ENCODE measurements at places on chromosomes 2 and 18.

DNA sequence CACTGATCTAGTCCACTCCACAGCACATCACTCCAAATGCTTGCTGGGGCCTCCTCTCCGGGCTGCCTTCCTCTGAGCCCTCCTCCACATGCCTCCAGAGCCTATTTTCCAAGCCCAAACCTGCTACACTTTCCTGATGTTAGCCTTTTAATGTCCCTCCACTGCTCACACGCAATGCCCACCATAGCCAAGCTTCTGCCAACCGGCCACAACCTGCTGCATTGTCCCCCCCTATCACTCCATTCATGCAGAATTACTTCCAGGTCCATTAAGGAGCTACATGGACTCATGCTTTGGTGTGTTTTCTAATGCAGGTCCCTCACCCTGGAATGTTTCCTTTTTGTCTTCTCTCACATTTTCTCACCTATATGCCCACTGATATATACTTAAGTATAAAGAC lies 129.3 kb downstream of the MARCHF4 start:
- no peak for DNase-seq

DNA sequence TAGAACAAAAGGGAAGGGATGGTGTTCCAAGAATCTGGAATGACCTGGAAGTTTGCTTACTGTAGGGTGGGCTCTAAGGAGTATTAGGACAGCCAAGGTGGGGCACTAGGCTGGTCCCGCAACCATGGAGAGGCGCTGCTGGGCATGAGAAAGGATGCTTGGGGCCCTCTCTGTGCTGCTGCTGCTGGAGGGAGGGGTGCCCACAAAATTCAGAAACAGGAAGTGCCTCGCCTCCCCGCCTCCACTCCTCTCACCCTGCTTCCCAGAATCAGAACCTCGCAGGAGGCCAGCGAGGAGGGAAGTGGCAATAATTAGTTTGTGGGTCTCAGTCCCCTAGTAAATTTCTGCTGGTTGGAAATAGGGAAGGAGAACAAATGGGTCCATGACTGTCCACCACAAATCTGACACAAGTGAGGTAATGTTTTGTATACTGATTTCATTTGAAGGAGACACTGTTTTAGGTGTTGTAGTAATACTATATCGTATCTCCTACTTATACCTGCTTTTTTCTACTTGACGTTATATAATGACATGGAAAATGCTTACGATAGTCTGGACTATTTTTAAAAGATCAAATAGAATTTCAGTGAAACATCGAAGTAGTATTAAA lies 7.9 kb upstream of the PDCL3 start:
- no peak for DNase-seq

- no peak for DNase-seq
Measured at GRCh38 chr2:20680744-20681375, 13.9 kb downstream of the GDF7 start.

- no peak for DNase-seq
Measured at GRCh38 chr2:96110621-96111256, 5.6 kb downstream of the ADRA2B start.

DNA sequence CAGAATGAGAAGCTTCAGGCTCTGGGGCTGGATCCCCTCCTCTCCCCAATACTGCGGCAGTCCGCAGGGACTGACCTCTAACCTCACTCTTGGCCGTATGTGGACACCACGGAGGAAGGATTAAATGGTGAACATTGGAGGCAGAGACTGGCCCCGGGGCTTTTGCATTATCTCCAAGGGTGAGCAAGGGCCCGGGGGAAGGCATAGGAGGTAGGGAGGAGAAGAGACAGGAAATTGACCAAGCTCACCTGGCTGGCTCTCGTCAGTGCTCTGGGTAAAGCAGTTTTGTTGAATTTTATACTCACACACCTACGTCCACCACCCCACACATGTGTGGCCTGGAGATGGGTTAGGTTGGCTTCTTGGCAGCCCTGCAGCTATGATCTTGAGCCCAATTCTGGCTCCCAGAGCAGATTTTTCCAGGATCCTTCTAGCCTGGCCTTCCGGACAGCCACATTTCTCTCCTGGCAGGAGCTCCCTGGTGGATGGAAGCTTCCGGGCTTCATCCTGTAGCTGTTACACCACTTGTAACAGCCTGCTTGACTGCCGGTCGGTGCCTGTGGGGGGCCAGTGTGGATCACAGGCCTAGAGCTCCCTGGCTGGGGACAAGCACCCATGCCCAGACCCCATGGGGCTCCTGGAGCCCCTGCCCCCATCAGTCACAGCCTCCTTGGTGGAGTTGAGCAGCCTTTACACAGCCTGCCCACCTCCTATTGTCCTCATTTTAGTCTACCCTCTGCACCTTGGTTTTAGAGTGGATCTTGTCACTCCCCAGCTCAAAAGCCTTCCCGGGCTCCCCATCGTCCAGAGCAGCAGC lies 7.6 kb downstream of the ITM2C start:
- DNase-seq, result no peak

DNA sequence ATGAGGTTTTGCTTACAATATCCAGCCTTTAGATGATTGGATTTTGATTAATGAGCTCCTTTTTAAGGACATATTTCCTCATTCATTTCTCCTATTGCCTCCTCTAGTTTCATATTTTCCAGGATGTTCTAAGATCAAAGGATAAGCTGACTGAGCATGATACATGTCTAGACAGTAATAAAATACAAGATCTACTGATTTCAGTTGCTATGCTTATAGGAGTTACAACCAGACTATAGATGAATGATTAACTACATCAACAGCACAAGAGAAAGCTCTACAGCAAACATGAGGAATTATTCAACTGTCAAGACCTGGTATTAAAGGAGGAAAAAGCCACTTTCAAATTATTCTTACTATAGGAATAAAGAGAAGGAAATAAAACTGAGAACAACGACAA lies 85.0 kb upstream of the LINC00305 start:
- DNase-seq, result no peak

DNA sequence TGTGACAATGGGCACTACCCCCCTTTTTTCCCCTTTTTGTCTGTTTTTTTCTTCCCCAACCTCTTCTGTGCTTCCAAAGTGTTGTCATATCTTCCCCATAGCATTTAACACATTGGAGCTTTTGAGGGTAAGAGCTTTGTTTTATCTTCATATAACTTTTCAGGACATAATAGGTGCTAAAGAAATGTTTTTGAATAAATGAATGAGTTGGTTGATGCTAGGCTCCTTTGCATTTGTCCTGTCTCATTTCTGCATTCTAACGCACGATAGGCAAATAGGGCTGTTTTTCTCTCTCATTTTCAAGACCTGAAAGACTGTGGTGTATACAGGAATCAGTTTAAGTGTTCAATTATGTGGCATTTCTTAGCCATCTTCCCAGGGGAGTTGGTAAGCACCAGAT lies 832 bp upstream of the COPS7B start:
- DNase-seq, result no peak

DNA sequence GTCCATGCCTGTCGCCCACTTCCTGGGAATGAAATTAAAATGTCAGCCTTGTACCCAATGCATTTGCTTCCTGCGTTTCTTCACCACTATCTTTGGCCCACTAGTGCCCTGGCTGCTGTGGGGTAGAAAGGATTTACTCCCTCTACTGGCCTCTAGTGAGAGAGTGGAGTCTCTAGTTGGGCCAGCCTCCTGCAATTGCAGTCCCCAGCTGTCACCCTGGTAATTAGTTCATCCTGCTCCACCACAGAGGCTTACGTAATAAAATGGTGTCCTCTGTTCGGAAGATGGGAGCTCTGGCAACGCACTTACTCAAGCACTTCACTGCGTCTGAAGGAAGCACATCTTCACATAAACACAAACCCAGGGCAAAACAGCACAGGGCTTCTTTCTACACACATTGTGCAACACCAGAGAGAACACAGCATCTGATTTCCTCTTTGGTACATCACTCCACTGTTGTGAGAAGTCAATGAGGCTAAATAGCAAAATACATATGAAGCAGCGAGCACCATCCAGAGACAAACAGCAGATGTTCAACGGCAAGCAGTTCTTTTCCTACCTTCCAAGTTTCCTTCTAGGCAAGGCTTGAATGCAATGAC lies 274.6 kb downstream of the LRATD1 start:
- DNase-seq, result no peak

GRCh38 chr2:163953390-163953907 lies 217.6 kb upstream of the FIGN start:
- DNase-seq, result no peak

GRCh38 chr2:201440182-201440581 lies 11.1 kb downstream of the TRAK2 start:
- DNase-seq, result no peak

- no peak for DNase-seq
Measured at GRCh38 chr2:126650994-126651393, 5.0 kb upstream of the GYPC start.

- DNase-seq, result no peak
Measured at GRCh38 chr2:3456125-3456524, 63.2 kb downstream of the ADI1 start.

GRCh38 chr2:7672027-7672684 lies 754.9 kb downstream of the RNF144A start:
- peak; percentile 8 for DNase-seq

- DNase-seq, result no peak
Measured at GRCh38 chr2:102540882-102541281, 67.9 kb downstream of the SLC9A4 start.

GRCh38 chr2:188158337-188159100 lies 133.2 kb upstream of the GULP1 start:
- no peak for DNase-seq

- DNase-seq, result no peak
Measured at GRCh38 chr2:201136889-201137321, 20.9 kb downstream of the CFLAR start.

GRCh38 chr2:173909846-173910245 lies 55.3 kb downstream of the SP3 start:
- no peak for DNase-seq

DNA sequence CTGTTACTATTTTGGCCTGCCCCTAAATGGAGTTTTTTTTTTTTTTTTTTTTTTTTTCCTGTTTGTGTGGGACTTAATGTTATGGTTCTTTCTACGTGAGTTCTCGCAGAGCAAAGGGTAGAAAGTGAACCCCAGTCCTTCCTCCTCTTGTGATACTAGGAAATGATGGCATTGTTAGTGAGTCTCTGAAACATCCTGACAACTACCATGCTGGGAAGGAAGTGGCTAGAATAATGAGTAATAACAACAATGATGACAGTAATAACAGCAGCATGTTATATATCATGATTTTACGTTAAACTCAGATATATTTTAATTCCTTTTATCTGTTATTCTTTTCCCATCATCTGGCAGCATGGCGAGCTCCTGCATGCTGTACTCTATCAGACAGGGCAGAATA lies 216.2 kb upstream of the LINC00305 start:
- no peak for DNase-seq

- DNase-seq, result no peak
Measured at GRCh38 chr2:110770959-110771431, 38.6 kb downstream of the ACOXL start.

- DNase-seq, result no peak
Measured at GRCh38 chr2:172357442-172357841, 69.9 kb upstream of the ITGA6 start.

DNA sequence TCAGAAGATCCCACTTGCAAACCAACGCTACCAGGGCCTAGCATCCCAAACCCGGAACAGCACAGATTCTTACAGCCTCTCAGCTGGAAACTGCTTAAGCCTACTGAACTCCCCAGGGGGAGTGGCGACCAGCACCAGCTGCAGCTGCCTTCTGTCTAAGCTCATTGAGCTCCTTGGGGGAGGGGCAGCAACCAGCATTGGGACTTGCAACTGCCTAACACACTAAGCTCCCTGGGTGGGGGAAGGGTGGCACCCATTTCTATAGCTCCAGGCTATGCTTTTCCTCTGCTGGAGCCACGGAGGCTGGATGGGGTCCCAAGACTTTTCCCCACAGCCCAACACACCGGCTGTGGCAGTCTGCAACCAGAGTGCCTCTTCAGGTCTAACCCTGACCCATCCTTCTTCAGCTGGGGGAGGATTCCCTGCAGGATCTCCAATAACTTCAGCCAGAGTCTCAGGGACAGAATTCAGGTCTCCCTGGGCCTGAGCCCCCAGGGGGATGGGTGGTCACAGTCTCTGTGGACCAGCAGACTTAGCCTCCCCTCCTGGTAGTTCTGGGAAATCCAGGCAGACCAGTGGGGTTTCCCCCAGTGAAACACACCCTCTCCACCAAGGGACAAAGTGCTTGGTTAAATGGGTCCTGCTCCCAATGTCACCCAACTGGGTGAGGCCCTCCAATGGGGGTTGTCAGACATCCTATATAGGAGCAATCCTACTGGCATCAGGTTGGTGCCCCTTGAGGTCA lies 45.9 kb upstream of the ITGA4 start:
- no peak for DNase-seq

Data from left renal pelvis (tissue), 4 donors.